A549 treated with GW870086 at 1 μM for 4 hours (cell line): ENCODE measurements at places on chromosomes 13 and 19. TPM values are rescaled to one million over a fixed set of nuclear protein-coding genes. Genes with fewer than 3 reads are reported as not detected.

ATP11A gene
- 7.1 to 13.1 TPM (median 9.4 TPM) in 5 replicates for total RNA-seq

SBSN gene
- total RNA-seq = 1.8 to 3.7 TPM (median 3.0 TPM) in 5 replicates

CD33 gene
- not detected in 5 replicates for total RNA-seq

ZNF121 gene
- total RNA-seq = 3.3 to 4.3 TPM (median 4.1 TPM) in 5 replicates

HPN gene
- total RNA-seq = 0.15 to 0.23 TPM in 2 of 5 replicates, not detected in the others
